ENCODE measurements at places on chromosomes 7 and 10. TPM values are rescaled to one million over a fixed set of nuclear protein-coding genes. Genes with fewer than 3 reads are reported as not detected.
A peak's percentile ranks its signal among the peaks of the same experiment; 100 is the strongest.

DNA sequence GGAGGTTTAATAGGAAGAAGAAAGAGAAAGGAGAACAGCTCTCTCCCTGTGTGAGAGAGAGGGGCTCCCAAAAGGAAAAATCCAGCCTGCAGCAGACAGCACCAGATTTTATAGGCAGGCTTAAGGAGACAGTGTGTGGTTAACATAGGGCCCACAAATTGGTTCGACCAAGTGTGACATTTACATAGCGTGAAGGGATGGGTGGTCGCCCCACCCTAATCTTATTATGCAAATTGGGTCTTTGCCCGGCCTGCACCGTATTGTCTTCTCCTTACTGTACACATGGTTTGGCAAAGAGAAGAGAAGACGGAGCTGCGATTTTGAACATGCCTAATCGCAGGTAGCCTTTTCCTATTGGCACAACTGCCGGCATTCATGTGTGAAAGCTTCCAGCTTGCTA lies 756.3 kb downstream of the NXPH1 start:
- H3K4me3 ChIP-seq, result no peak overlapping the region
- H3K27me3 ChIP-seq, result no peaks in the 10 kb centered on the region
- no peaks in the 10 kb centered on the region for H3K36me3 ChIP-seq
- no peak for DNase-seq

Gene OPTN
- 113 TPM for total RNA-seq

GRCh38 chr10:97714401-97715258 lies 1.1 kb downstream of the MARVELD1 start:
- peak; percentile 33 for DNase-seq
- H3K36me3 ChIP-seq, result no peaks in the 10 kb centered on the region
- peaks cover 3% of the 10 kb centered on the region for H3K27me3 ChIP-seq
- H3K27ac ChIP-seq, result no peak overlapping the region
- peak overlapping the region; percentile 97 for H3K4me3 ChIP-seq
- peaks cover 7% of the 10 kb centered on the region for H3K4me1 ChIP-seq

DNA sequence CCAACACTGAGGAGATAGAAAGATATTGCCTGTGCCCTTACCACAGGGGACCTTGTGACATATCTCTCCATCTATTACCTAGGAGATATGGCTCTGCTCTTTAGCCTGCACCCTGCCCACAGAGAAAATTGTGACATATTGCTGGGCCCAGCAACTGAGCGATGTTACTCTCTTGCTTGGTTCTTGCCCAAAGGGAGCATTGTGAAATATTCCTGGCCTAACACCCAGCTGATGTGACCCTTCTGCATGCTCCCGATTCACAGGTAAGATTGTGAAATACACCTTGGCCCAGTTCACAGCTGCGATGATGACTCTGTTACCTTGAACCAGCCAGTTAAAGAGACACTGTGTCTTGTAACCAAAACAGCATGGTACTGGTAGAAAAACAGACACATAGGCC lies 37.2 kb upstream of the ZNF107 start:
- no peaks in the 10 kb centered on the region for H3K27me3 ChIP-seq
- no peaks in the 10 kb centered on the region for H3K36me3 ChIP-seq
- H3K4me1 ChIP-seq, result peaks cover 3% of the 10 kb centered on the region
- DNase-seq, result no peak
- no peak overlapping the region for H3K4me3 ChIP-seq

Gene KCNMA1
- total RNA-seq, result not detected

DNA sequence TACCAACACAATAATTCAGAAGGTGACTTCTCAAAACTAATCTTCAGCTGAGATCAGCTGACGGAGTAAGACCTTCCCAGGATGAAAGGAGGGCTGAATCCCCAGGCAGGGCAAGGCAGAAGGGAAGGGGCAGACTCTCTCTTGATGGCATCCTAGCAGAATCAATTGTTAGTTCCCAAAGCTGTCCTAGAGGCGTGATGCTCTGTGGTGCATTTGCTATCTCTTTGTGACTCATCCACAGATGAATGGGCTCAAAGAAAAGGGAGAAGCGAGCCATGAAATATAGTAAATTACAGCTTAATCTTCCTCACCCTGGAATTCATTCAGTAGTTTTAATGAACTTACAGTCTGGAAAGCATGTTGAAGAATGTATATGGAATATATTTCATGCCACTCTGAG lies 37.2 kb downstream of the PDE1C start:
- no peak overlapping the region for H3K27ac ChIP-seq
- H3K4me3 ChIP-seq, result no peak overlapping the region
- no peak for DNase-seq

- no peak overlapping the region for H3K27ac ChIP-seq
- no peaks in the 10 kb centered on the region for H3K27me3 ChIP-seq
- H3K4me3 ChIP-seq, result no peak overlapping the region
- no peaks in the 10 kb centered on the region for H3K36me3 ChIP-seq
- no peaks in the 10 kb centered on the region for H3K4me1 ChIP-seq
Observed at GRCh38 chr7:74579800-74580685, 77.5 kb upstream of the GTF2I start.

Gene SPDYE5
- total RNA-seq, result not detected

Measured in activated CD4-positive, alpha-beta memory T cell treated with anti-CD3 and anti-CD28 coated beads for 36 hours (primary cell).